ENCODE measurements at places on chromosomes 7 and 10.

- DNase-seq, result no peak
These were observed 13.7 kb downstream of the CPED1 start for GRCh38 chr7:121002048-121002756.

DNA sequence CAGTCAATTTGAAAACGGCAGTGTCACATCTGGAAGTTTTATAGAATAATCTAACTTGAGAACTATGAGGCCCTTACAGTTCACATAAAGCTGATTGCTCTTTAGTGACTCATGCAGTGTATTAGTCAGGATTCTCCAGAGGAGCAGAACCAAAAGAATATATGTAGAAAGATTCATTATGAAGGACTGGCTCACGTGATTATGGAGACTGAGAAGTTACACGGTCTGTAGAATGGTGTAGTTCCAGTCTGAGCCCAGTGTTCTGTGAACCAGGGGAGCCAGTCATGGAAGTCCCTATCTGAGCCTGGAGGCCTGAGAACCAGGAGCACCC, 21.5 kb downstream of the RBM33 start:
- DNase-seq, result no peak

DNA sequence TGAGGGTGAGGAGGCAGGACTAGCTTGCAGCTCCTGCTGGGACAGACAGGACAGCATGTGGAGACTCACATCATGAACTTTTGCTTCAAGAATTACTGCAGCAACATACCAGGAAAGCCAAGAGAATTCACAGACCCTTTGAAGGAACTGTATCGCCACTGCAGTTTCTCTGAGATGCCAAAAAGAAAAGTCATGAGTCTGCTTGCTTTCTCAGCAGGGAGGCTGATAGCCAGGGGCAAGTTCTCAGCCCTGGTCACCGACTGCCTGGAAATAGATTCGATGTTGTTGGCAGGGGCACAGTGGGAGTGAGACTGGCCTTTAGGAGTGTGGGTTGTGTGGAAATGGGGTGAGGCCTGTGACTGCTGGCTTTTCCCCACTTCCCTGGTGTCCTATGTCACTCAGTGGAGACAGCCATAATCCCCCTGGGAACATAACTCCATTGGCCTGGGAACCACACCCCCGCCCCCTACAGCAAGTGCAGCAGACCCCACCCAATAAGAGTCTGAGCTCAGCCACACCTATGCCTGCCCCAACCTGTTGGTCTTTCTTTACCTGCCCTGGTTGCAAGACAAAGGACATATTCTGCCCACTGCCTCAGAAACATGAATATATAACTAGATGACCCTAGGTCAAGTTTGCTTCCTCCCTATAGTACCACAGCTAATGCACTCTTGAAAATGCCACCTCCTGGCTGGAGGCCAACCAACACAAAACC, 1.6 kb upstream of the SAMD9 start:
- DNase-seq, result no peak

- DNase-seq, result no peak
These were observed 581.7 kb downstream of the SDK1 start for GRCh38 chr7:3882782-3883181.

DNA sequence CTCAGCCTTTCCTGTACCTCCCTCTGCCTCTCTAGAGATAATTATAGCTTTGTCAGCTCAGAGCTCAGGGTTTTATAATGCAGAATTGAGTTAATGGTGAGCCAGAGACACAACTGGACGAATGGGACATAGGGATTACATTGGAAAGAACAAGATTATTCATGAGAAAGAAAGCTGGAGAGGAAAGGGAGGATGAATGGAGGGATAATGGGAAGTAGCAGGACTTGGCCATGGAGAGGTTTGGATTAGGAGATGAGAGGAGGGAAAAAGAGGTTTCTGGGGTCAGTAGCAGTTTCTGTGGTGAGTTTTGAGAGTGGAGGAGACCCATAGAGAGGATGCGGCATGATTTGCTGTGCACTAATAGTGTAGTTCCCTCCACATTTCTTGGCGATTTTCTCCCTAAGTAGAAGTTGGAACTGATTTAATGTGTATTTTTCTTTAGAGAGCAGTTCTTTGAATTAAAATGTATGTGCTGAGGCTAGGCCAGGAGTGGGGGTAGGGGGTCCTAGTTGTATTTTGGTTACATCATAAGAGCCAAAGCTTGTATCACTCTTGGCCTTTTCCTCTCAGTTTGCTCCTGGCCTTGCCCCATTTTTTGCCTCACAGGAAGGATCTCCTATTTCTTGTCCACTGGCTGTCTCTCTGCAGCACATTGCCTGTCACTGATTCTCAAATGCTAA, 107.4 kb downstream of the MKX start:
- no peak for DNase-seq

DNA sequence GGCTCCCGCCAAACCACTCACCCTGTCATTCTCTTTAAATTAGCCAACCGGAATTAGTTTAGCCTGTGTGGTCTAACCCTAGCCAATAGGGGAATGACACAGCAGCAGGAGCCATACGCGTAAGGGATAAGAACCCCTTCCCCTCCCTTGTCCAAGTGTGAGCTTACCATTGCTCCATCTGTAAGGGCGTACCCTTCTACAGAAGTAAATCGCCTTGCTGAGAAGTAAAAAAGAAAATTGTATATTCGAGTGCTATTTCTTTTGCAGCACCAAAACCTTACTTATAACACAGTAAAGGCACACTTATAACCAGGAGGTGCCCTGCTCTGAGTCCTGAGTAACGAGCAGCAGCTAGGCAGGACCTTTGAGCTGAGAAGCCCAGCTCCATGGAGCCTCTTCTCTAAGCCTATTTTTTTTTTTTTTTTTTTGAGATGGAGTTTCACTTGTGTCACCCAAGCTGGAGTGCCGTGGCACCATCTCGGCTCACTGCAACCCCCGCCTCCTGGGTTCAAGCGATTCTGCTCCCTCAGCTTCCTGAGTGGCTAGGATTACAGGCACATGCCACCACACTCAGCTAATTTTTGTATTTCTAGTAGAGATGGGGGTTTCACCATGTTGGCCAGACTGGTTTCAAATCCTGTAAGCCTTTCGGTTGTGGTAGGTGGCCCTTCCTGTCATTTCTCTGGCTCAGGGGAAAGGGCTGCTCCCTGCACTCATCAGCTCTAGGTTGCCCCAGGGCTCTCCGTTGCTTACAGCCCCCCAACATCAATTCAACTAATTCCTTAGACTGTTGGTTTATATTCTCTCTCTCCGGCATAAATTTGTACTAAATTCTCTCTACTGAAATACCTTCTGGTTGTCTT, 73.3 kb downstream of the NSUN6 start:
- no peak for DNase-seq

DNA sequence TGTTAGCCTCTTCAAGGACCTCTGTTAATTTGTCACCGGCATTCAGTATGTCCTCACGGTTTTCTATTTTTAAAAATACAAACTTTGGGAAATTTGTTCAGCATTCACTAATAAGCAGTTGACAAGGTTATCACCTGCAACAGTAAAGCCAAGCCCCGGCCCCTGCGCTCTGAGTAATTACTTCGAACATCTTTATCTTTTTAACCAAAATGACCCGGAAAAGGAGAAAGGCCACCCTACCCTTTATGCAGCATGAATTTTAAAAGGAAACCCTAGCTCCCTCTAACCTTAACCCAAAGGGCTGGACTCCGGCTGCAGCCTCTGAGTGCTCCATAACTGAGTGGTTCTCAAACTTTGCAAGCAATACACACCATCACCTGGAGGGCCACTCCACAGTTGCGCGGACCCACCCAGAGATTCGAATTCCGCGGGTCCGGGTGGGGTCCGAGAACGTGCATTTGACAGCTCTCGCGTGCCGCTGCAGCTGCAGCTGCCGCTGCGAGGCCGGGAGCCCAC, 940 bp downstream of the NSMCE4A start:
- DNase-seq, result no peak

DNA sequence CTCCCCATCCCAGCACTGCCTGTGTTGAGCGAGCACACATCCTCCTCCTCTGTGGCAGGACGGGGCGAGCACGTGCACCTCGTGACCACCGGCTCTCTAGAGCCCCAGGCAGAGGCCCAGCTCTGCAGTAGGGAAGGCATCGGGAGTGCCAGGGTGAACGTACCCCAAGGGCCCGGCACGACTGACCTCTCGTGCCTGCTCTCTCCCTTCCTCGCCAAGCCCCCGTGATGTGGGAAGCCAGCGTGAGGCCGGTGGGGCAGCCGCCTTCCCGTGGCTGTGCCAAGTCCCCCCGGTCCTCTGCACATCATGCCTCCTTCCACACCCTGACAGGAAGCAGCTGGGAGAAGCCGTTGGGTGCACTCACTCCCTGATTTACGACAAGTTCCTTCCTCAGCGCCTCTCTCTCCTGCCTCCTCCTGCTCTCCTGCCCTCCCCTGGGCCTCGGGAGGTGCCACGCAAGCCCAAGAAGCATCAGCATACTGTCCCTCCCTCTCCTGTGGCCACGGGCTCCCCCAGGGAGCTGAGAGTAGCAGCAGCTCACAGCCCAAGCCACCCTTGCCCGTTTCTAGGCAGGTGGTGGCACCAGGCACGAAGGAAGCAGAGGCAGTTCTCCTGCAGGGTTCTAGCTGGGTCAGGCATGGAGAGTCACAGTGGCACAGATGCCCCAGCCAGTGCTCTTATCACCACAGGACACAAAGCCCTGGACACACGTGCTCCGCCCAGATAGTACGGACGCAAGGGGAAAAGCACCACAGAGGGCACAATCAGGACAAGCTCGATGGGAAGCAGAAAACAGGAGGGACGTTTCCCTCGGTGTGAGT, 47.0 kb downstream of the AMZ1 start:
- DNase-seq, result no peak

DNA sequence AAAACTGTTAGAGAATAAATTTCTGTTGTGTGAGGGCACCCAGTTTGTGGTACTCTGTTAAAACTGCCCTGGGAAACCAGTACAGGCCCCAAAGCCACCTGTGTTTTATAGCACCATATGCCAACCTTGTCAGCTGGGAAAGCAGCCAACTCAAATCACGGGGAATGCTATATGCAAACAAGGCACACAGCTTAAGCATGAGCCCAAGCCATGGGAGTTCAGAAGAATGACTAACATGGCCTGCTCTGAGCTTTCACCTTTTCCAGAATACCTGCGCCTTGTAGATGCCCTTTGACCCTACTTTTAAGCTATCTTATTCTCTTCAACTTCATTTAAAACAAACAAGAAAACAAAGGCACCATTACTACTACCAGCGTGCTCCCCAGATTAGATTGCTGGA, 5.5 kb upstream of the SLC25A13 start:
- no peak for DNase-seq

DNA sequence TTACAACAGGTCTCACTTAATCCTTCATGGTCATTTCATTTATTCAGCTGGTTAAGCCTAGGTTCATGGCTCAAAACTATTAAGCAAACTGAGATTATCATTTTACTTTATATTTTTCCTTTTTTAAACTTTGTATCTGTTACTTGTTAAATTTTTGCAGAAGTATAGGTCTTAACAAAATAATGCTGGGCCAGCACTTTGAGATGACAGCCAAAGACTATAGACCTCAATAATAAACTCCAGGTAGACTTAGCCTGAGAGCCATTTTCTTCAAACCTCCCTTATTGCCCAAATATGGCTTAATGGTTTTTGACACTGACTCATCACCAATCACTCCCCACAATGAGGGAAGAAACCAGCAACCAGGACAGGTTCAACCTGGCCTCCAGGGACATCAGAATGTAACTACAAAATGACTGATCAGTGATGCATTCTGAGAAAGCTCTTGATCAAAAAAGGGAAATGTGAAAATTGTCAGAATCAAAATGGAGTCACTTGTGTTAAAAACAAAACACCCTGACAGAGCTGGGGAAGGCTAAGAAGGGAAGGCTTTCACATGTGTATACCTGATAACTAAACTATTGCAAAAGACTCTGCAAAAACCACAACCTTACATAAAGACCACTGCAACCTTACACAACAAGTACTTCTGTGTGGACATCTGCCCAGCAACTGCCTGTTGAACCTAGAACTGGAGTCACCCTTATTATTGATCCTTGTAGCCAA, 2.1 kb upstream of the CCDC126 start:
- DNase-seq, result no peak

GRCh38 chr7:103821092-103821491, 168.4 kb downstream of the RELN start:
- DNase-seq, result no peak

DNA sequence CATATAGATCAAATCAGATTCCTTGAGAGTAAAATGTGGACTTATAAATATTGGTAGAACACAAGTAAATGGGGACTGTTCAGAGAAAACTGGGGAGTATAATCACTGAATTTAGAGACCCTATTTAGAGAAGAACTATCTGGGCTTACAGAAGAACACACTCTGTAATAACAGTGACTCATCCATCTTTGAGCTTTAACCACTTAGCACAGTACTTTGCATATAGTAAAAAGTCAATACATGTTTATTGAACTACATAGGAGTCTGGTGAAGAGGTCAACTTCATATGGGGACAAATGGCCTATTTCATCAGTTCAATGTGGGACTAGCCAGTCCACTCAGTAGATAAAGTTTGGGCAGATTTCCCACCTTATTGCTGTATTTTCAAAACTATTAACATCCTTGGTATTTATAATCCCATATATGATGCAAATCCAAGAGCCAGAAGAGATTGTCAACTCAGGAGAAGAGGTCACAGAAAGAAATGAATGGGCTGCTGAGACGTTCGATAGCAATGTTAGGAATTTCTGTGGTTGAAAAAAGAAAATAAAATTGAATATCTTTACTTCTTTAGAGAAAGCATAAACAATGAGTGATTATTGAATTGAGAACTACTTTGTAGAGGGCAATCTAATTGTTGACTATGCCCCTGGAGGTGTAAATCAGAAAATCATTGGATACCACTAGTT, 119.3 kb upstream of the CACNA2D1 start:
- no peak for DNase-seq

DNA sequence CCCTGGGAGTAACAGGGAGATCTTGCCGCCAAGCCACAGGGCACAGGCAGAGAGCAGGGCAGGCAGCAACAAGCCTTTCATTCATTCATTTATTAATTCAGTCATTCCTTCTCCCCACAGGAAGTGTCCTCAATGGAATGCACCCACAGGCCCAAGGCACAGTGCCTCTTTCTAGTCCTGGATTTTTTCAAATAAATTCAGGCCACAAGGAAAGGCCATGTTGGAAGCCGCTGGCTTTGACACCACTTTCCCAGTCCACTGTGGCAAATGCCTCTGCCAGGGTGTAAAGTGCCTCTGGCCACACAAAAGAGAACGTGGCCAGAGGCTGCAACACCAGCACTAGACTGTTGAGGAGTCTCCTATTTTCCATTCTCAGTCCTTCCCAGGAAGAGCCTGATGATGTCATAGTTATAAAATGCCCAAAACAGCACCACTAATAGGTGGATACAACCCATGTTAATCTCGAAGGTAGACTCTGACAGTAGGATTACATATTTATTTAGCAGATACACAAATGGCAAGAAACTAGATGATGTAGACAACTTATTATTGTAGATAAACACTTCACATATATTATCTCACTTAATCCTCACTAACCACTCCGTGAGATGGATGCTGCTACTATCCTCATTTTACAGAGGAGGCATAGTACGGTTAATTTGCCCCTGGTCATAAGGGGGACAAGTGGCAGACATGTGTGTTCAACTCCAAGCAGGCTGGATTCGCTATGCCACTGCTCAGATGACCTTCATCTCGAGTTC, 5.5 kb downstream of the JAZF1 start:
- no peak for DNase-seq

DNA sequence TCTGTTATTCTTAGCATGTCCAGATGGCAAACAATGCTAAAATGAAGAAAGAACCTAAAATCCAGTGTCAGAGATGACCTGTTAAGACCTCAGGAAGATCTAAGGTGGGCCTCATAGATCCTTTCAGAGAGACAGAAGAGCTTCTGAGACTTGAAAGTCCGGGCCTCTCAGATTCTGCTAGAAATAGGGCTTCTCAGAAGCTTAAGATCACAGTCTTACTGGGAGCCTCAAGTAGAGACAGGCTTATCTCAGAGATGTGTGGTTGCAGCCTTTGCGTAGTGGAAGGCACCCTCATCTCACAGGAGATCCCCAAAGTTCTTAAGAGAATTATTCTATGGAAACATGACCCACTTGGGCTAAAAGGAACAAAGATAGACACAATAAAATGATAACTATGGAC, 642.8 kb downstream of the TNS3 start:
- no peak for DNase-seq

Measured in stimulated activated CD8-positive, alpha-beta memory T cell treated with anti-CD3 and anti-CD28 coated beads, Interleukin-7, amount 100 ng/mL, for 1 hour (primary cell).